ENCODE measurements at places on chromosomes 11 and 22.

- no peak for DNase-seq
Observed at GRCh38 chr11:3106736-3107524, 49.7 kb upstream of the CARS1 start.

DNA sequence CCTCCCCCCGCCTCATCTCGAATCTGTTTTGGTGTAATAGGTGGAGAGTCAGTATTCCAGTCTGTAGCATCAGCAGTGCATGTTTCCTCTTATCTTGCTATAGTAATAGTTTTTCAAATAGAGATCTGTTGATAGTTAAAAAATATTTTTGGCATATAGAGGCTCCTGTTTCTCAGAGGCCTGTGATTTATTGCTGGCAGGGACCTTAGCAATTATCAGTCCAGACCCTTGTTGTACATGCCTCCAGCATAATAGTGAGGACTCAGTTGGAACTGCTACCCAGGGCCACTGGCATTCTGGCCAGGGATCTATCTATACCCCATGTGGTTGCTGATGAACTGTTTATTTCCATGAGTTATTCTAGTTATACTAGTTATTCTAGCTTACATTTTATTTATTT, 52.6 kb downstream of the SPECC1L start:
- no peak for DNase-seq

DNA sequence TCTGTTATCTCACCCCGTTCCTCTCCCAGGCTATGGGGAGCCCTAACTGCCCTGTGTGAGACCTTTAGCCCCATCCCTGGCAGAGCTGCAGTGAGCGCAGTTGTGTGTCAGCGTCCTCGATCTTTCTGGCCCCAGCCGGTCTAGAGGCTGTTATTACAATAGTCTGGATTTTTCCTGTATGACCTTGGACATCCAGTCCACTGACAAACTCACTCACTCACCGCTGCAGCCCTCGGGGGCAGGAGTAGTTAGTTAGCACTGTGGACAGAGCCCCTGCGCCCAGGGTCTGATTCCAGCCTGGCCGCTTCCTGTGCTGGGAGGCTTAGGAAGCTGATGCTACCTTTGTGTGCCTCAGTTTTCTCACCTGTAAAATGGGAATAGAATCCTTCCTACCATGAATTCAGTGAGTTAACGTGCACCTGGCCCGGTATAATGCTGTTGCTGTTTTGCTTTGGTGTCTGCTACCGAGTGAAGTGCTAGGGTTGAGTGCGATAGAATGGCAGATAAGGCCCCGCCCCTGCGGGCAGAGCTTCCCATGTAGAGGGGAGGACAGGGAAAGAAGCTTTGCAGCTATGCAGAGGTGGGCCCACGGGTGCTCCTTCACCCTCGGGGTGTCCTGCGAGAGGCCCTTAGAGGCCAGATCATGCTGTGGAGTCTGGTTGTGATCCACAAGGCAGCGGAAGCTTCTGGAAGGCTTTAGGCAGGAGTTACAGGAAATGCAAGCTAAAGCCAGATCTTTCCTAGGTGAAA, 3.0 kb downstream of the LRP5 start:
- DNase-seq, result no peak

- no peak for DNase-seq
Observed at GRCh38 chr11:34044664-34045485, 6.7 kb upstream of the CAPRIN1 start.

GRCh38 chr22:42544686-42545085, 9.1 kb upstream of the SERHL2 start:
- no peak for DNase-seq

DNA sequence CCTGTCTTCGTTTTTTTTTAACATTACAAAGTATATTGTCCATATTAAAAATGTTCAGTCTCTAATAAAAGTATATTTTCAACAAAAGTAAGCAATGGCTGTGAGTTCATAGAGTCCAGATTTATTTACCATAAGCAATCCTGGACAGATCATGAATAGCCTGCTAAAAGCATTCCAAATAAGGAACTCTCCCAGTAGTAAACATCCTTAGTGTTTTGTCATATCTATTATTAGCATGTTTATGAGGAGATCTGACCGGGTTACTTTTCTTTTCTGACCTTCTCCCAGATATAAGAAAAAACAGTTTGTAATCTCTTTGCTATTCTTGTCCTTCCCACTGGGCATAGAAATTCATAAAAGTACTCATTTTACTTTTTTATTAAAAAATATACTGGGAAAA, 403.9 kb upstream of the ANO3 start:
- no peak for DNase-seq

DNA sequence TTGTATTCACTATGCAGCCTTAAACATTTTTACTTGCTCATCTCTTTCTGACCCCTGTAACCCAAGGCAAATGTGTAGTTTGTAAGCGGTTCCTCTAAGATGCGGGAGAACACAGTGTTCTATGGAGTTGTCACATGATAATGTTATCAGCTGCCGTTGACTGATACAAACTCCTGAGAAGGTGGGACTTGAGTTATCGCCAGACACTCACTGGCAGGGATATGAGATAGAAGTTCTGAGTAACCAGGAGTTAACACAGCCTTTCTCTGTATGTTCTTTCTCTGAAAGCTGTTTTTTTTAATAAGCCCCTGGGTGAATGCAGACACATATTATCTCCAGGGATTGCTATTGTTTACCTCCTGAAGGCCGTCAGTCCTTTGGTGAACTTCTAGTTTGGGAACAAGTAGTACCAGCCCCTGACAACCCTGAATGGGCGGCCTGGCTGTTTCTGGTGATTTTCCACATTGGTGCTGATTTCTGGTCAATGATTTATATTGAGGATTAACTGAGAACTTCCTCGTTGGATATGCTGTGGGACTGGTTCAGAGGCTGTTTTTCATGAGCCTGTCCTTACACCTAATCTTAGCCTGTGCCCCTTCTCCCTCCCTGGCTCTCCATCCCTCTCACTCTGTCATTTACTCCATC, 155.3 kb upstream of the RASSF10 start:
- no peak for DNase-seq

GRCh38 chr11:75350743-75351540, 519 bp downstream of the ARRB1 start:
- DNase-seq, result peak; percentile 32

DNA sequence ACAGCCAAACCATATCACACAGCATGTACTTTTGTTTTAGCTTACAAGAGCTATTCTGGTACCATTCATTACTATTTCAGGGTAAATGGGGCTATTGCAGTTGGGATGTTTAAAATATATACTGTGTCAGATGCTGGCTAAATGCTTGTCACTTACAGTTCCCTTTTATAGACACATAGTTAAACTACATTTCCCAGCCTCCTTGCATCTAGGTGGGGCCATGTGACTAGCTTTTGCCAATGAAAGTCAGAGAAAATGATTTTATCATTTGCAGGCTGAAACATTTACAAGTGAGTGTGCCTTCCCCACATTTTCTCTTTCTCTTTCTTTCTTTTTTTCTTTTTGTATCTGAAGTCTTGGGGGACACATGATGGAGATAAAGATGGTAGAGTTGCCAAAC, 7.8 kb upstream of the IFTAP start:
- no peak for DNase-seq

DNA sequence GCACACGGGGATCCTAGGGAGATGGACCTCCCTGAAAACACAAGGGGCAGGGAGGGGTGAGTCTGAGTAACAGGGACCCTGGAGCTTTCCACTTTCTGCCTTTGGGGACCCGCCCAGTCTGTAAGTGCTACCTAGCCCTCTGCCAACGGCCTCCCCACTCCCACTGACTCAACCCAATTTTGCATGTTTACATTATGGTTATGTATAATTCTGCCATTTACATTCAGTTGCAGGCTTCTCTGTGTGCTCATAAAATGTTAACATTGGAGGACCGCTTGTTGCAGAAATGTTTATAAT, 105.8 kb downstream of the DSCAML1 start:
- peak; percentile 83 for DNase-seq

DNA sequence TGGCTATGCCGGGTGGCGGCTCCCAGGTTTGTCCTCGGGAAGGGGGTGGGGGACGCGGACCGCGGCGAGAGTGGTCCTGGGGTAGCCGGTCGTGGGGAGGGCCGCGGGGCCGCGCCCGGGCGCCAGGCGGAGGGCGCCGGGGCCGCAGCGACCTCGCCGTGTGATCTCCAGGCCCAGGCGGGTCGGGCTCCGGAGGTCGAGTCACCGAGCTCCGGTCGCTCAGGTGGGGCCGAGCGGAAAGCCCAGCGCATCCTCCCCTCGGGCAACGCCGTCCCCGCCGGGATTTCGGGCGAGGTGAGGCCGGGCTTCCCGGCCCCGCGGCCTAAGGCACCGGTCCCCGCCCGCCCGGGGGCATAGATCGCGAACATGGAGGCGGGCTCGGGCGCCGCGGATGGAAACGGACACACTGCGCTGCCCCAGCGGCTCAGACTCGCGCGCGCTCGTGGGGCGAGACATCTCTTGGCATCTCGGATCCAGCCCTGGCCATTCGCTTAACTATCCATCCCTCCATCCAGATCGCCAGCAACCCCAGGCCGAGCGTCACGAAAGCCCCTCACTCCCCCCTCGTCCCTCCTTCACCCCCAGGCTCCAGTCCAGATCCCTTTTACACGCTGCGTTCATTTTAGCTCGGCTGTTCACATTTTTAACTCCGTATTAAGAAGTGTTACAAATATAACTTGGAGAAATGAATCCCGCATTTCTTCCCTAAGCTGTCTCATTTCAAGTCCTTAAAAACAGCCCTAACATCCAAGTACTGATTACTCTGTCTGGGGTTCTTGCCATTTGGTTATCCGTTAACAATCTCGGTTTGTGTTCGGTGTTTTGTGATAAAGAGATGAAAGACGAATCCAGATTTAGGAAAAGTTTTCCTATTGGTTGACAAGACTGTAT, 460 bp downstream of the ZC3H12C start:
- peak; percentile 53 for DNase-seq

DNA sequence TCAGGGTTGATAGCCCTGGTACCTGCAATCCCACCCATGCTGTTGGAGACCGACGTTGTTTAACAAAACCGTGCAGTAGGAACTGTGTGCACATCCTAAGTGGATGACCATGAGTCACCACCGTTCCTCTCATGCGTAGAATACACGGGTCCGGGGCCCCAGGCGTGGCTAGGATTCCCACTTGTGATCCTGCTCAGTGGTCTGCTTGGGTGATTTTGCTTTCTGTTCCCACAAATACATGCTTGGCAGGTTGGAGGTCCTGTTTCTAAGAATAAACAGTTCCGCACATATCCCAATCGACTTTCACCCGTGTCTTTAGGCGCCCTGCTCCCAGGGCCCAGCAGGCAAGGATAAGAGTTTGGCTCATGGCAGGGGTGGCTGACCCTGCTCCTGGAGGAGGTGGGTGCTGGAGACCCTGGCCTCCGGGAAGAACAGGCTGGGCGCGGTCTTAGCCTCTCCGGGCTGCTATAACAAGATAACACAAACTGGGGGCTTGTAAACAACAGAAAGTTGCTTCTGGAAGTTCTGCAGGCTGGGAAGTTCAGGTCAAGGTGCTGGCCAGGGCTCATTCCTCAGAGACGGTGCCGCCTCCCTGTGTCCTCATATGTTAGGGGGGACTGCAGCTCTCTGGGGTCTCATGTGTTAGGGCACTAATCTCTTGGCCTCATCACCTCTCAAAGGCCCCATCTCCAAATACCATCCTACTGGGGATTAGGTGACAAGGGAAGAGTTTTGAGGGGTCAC, 1028.3 kb downstream of the BRD1 start:
- no peak for DNase-seq

DNA sequence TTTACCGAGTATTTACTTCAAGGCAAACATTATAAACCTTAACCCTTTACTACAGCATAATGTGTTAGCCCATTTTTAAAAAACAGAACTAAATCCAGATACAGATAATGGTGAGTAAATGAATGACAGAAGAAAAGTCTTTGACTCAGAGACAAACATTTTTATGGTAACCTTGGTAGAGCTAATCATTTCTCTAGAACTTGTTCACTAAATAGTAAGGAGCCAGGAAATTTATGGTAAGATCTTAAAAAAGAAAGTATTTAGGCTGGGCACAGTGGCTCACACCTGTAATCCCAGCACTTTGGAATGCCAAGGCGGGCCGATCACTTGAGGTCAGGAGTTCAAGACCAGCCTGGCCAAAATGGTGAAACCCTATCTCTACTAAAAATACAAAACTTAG, 11.5 kb upstream of the FUT4 start:
- no peak for DNase-seq

DNA sequence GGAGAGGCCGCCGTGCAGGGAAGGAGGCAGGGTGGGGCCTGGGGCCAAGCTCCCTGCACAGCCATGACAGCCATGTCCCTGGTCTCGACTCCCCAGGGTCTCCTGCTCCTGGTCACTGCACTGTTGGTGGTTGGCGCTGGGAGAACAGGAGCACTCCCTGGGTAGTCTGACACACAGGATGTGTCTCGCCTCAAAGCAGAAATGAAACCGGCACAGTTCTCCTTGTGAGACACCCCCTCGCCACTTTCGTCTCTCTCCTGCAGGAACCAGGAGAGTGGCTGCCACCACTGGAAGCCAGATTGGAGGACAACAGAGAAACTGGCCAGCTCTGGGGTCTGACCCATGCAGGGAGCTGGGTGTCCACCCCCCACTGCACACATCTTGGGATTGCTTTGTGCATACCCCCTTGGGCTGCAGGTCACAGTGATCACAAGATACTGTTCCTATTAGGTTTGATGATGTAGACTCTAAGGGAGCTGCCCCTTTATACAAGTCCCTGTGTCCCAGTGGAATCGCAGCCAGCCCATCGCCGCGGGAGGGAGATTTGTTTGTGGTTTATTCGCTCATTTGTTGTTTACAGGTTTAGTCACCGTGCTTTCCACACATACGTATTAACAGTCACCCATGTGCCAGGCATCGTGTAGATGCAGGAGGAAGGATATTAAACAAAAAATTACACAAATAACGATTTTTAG, 27.0 kb upstream of the YWHAH start:
- DNase-seq, result no peak

DNA sequence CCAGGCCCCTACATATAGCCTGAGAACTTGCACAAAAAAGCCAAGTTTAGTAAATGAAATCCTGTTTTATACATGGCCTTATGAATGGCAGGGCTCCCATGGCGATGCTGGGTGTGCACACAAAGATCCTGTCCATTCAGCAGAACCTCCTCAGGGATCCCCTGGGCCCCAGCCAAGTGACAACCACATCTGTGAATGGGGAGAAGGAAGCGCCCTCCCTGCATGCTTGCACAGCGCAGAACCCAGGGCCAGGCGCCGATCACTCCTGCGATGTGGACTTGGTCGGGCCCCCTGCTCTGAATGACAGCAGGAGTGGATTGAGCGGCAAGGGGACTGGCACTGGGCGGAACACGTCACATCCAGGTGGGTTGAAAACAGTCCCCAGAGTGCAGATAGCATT, 4.5 kb upstream of the CDC42EP2 start:
- no peak for DNase-seq

DNA sequence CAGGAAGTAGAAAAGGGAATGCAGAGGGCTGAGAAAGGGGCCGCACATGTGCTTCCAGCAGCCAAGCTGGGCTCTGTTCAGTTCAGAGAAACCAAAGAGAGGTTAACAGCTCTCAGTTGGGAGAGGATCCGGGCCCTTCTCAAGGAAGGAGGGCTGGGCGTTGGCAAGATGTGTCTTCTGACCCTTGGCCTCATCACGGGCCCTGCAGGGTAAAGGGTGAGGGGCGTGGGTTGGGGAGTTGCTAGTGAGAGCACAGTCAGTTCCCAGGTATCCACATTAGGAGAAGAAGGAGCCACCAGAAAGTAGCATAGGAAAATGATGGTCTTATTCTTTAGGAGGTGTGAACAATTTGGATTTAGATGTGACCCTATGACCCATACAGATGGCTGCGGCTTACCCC, 73.0 kb downstream of the OSBP2 start:
- no peak for DNase-seq
